ENCODE measurements at places on chromosomes 6 and 20.

- DNase-seq, result no peak
These were observed 9.9 kb downstream of the ZNF311 start for GRCh38 chr6:28995093-28995650.

DNA sequence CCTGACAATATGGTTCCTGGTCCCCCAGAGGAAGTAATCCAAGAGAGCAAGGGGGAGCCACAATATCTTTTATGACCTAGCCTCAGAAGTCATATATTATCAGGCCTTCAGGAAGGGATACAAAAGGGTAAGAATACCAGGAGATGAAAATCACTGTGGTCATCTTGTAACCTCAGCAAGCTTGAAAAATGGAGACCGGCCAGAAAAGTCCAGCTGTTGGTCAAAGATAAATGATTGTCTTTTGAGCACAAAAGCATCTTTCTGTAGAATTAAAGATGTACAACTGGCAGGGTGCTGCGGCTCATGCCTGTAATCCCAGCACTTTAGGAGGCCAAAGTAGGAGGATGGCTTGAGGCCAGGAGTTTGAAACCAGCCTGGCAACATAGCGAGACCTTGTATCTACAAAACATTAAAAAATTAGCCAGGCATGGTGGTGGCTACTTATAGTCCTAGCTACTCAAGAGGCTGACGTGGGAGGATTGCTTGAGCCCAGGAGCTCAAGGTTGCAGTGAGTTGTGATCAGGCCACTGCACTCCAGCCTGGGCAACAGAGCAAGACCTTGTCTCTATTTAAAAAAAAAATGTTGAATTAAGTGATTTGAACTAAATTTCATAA, 118.0 kb upstream of the MARCKS start:
- no peak for DNase-seq

GRCh38 chr20:20435453-20435852, 67.5 kb downstream of the INSM1 start:
- no peak for DNase-seq

- peak; percentile 87 for DNase-seq
These were observed at the start of gene SLC16A10 for GRCh38 chr6:111087106-111087835. Gene SLC16A10 (plus strand): TSS chr6:111087503. CDS start chr6:111087753, 250 bp downstream.

DNA sequence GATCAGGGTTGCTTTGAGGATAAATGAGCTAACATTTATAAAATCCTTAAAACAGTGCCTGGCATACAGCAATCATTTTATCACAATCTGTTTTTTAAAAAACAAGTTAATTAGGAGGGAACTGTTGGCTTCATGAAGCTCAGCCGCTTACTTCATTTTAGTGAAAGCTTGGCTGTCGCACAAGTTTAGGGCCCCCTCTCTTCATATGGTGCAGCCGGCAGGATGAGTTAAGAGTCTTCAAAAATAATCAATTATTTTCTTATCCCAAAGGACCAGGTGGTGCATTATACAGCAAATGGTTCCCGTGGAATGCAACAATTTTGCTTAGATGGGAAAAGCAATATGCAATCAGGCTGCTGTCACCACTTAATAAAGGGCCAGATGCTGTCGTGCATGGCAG, 57.4 kb upstream of the PROKR2 start:
- DNase-seq, result no peak

DNA sequence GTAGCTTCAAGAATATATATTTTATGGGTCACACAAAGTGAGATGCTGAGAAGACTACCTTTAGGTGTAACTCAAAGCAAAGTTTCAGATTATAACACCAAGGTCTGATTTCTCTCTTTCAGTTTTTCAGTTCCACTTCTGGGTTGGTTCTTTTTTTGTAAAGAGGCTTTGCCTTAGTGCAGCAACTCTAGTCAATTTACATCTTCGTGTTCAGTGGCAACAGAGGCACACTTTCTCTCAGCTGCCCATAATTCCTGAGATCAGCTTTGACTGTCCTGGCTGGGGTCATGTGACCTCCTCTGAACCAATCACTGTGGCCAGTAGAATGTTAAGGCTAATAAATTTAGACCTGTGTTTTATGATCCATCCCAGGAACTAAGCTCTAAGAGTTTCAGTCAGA, 120.2 kb downstream of the TINAG start:
- no peak for DNase-seq

DNA sequence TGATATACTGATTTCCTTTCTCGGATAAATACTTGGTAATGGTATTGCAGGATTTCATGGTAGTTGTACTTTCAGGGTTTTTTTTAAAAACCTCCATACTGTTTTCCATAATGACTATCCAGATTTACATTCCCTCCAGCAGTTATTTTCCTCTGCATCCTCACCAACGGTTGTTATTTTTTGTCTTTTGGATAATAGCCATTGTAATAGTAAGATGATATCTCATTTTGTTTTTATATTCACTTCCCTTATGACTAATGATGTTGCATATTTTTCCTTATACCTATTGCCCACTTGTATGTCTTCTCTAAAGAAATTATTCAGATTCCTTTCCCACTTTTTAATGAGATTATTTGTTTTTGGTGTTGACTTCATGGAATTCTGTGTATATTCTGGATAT, 231.0 kb downstream of the MEI4 start:
- no peak for DNase-seq

DNA sequence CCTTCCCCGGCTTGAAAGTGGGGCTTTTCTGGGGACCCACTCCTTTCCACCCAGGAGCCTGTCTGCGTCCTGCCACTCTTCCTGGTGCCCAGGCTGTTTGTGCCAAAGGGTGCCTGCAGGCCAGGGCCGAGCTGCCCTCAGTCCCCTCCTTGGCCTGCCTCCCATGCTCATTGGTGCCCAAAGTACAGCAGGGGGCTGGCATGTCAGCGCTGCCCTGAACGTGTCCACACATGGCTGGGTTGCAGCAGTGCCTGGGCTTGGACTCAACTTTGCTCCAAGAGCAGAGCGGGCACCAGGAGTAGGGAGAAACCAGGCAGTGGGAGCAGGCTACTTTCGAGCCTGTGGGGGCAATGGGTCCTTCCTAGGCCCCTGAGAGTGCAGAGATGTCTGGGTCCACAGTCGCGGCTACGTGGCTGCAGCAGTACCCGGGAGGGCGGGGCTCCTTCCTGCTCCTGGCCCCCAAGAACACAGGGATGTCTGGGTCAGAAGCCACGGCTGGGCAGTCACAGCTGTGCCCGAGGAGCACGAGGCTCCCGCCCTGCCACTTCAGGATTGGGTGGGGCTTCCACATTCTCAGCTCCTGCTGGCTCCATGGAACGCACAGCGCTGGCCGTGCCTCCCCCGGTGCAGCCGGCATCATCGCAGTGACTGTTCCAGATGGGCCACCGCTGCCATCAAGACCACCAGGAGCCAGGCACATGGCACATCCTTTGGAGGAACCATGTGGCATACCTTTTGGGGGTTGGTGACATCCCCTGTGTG, 50.0 kb upstream of the CLDN20 start:
- DNase-seq, result no peak

GRCh38 chr20:38157635-38158495, 7.2 kb downstream of the TGM2 start:
- DNase-seq, result no peak

DNA sequence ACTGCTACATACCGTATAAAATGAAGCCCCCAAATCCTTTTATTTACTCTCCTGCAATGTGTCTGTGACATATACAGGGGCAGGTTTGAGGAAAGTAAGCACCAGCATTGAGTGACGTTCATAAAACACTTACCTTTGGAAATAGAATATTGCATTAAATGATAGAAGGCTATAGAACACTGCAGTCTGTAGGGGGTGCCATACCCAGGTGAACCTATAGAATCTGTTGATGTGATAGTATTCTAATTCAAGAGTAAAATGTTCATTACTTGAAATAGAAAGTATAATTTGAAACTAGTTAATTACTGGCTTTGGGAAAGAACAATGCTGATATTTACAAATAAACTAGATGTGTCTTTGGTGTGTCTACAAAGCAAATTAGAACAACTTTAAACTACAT, 47.0 kb upstream of the PRL start:
- no peak for DNase-seq

DNA sequence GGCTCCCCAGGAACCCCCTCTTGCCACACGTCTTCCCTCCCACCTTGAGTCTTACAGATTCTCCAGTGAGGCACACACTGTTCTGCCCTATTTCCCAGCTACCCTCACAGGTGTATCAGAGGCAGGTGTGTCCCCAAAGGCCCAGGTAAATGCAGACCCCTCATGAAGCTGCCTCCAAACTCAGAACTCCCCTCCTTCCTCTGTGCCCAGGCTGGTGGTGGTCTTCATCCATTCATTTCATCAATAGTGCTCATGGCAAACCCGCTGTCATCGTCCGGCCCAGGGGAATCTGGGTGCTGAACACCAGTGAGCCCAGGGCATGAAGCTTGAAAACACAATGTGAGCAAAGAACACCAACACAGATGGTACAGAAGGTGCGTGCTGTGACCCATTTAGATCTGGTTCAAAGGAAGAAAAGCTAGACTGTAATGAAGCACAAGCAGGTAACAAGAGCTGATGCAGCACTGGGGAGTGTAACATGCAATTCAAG, 213.1 kb downstream of the SYNDIG1 start:
- no peak for DNase-seq

DNA sequence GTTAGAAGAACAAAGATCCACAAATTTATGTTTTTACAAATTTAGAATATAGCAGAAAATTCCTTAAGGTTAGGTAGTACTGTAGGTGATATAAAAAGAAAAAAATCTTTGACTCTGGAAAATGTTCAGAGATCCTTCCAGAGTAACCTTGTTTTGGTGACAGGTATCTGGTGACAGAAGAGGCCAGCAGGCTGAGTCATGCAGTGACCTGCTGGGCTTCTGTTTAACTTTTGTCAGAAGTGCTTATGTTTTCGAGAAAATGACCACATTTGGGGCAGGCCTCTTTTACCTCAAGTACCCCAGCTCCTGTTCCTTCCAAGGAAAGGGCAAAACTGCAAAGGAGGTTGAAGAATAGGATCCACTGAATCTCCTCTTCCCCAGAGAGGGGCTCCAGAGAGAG, 10.5 kb upstream of the CLDN20 start:
- no peak for DNase-seq

GRCh38 chr6:136160250-136160649, 89.9 kb downstream of the MTFR2 start:
- no peak for DNase-seq

DNA sequence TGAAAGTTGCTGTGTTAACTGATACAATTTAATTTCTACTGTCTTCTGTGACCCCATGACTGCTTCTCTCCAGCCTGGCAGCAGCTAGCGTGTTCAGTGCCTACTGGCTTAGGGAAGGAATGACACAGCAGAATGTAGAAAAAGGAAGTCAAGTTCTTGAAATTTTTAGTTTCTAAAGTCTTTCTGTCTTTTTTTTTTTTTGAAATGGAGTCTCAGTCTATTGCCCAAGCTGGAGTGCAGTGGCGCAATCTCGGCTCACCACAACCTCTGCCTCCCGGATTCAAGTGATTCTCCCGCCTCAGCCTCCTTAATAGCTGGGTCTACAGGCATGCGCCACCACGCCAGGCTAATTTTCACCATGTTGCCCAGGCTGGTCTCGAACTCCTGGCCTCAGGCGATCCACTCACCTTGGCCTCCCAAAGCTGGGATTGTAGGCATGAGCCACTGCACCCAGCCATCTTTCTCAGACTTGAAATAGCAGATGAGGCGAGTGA, 39.3 kb downstream of the PCNA start:
- DNase-seq, result peak; percentile 38

- DNase-seq, result no peak
These were observed 105.8 kb upstream of the NOX3 start for GRCh38 chr6:155561257-155561965.

DNA sequence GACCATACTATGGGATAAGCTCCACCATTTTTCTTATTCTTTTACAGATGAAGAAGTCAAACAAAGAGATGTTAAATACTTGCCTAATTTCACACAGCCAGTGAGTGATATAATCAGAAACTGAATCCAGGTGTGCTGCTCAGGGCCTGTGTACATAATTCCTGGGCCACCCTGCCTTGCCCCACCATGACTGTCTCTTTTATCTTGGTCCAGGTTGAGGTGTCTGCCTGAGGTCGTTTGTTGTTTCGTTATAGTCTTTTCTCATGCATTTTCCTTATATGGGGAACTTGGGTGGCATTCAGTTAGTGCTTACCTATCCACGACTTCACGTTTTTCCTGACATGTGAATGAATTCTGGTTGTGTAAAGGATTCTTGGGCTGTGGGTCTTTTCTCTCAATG, 277.6 kb downstream of the COL12A1 start:
- DNase-seq, result no peak

DNA sequence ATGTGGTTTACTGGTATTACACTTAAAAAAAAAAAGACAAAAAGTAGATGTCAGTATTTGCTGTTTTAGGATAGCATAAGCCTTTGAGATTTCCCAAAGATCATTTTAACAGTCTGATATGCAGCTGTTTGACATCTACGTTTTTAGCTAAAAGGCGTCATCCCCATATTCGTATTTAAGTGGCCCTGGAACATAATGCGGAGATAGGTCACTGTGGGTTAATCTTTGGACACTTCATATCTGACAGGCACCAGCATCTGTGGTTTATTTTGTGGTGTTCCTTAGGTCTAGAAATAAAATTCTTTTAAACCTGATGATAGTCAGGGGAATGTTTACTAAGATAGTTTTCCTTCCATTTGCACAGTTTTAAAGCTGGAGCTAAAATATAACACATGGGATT, 313.7 kb downstream of the SOX4 start:
- no peak for DNase-seq

GRCh38 chr6:17305219-17306001, 24.2 kb downstream of the RBM24 start:
- no peak for DNase-seq

DNA sequence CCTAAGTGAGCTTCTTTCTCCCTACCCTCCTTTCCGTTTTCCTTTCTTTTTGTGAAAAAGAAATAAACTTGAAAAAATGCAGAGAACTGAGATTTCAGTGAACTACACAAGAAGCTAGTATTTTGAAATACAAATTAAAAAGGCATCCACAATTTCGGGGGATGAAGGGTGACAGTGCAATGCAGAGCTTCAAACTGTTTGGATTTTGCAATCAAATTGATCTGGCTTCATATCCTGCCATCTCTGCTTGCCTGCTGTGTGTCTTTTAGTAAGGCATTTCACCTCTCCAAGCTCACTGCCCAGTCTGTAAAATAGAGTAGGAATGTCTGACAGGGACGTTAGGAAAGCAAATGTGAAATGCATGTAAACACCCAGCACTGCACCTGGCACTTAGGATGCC, 258.0 kb downstream of the HACE1 start:
- no peak for DNase-seq

GRCh38 chr20:18778690-18779392, 34.7 kb upstream of the SCP2D1 start:
- no peak for DNase-seq

DNA sequence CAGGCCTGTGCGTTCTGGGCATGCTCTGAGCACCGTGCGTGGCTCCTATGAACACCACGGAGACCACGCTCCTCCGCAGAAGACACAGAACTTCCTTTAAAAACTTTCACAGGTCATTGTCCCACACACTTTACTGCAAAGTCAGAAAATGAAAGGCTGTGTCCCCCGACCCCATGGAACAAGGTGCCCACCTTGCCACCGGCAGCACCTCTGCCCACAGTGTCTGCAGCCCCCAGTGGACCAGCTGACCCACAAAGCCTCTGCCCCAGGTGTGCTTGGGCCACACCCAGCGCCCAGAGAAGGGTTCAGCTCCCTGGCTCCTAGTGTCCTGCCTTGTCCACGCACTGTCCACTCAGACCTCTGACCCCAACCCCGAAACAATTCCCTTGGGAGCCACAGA, 8.7 kb downstream of the TAF4 start:
- no peak for DNase-seq
